ENCODE measurements at places on chromosomes 1 and 21.
A peak's percentile ranks its signal among the peaks of the same experiment; 100 is the strongest.

GRCh38 chr1:180360333-180361075 lies 130.4 kb downstream of the LHX4 start:
- DNase-seq, result no peak

DNA sequence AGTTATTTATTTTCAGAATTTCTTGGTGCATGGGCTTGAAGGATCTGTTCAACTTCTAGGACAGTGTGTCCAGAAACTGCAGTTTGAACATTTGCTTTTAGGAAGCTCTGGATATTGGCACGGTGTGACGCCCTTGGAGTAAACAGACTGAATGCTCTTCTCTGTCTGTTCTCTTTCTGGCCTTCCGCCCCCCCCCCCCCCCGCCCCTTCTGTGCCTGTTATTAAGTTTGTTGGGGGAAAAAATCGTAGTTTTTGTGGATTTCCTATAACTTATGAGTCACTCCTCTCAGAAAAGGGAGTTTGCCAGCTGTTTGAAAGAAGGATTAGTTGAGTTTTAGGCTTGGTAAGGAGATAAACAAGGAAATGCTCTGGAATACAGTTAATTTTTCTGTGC lies 1.2 kb downstream of the KCTD3 start:
- DNase-seq, result no peak

GRCh38 chr1:83931658-83932253 lies 67.2 kb downstream of the TTLL7 start:
- peak; percentile 50 for DNase-seq

DNA sequence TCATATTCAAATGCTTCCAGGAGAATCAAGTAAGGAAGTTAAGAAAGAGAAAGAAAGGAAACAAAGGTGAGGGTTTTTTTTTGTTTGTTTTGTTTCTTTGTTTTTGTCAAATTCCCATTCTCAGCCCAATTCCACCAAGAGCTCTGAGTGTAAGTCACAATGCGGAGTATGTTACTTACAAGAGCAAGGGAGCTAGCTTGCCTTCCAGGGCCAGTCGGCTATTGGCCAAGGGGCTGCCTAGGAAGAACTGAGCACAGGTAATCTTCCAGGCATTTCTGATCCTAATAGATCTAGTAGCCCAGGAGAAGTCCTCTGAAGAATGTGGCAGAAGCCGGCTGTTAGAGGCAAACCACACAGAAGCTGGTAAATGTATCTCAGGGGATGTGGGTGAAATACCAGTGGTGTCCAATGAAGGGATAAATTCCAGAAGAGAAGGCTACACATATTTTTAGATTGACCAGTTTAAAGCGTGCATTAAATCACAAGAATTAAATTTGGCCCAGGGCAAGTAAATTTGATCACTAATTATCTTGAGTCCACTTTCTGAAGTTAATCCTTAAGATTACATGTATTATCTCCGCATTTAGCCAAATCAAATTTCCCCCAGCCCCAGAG lies 239.6 kb upstream of the ADAMTS5 start:
- DNase-seq, result no peak

- no peak for DNase-seq
Measured at GRCh38 chr1:86825319-86825718, 88.6 kb downstream of the SELENOF start.

GRCh38 chr1:160143695-160144094 lies 7.7 kb upstream of the ATP1A4 start:
- no peak for DNase-seq

GRCh38 chr1:230185076-230186001 lies 118.3 kb downstream of the GALNT2 start:
- no peak for DNase-seq

GRCh38 chr1:88891318-88891950 lies at the start of gene GTF2B:
Gene GTF2B (minus strand): TSS chr1:88891567. CDS start chr1:88891499, 68 bp downstream.
- DNase-seq, result peak; percentile 95

- no peak for DNase-seq
Measured at GRCh38 chr1:30908316-30908695, 252 bp downstream of the SDC3 start.

DNA sequence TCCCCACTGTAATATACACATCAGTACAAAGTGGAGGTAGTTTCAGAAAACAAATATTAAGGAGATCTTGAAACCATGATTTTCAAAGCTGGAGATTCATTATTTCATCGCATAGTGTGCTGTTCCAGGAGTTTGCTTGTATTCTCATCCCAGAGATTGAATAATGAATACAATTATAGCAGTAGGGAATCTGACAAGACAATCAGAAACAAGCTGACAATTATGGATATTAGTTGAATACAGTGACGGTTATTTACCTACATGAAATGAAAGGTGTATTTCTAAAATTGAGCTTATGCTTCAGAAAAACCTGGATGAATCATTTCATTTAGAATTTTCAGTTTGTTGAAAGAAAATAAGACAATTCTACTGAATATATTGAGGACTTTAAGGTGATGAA lies 2119.0 kb downstream of the MRPL39 start:
- no peak for DNase-seq

DNA sequence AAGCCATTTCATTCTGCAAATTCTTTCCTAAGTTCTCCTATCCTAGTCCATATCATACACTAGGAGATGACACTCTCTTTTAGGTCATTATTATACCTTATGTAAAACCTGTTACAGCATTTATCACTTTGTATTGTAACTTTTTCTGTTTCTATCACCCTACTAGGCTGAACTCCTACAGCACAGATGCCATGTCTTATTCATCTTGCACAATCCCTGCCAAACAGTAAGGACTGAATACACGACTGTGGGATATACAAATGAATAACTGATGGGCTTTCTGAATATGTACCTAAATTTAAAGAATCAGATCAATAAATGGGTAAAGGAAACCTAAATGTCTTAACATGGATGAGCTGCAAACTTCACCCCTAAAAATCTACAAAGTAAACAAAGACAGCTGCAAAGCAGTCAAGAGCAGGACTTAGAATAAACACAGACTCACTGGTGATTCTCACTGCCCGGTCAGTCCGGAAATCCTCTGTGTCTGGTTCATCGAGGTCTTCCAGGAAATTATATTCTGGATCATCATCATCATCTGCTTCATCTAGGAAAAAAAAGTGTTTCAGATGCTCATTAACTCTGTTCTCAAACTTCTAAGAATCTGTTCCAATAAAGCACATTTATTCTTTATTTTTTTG lies 62.3 kb downstream of the GON4L start:
- no peak for DNase-seq

DNA sequence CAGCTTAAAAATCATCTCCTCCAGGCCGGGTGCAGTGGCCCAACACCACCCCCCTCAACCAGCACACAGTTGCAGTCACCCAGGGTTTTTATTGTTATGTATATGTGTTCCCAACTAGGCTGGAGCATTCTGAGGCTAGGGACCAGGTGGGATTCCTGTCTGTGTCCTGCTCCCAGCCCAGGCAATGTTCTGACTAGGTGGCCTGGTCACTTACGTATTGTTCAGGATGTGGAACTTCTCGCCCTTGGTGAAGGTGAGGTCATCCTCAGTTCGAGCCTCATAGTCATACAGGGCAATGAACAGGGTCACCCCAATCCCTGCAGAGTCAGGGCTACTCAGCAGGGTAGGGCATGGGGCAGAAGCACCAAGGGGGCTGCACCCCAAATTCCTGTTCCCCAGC lies 12.2 kb downstream of the FGR start:
- no peak for DNase-seq

- no peak for DNase-seq
Measured at GRCh38 chr1:10687251-10687651, 109.2 kb downstream of the CASZ1 start.

DNA sequence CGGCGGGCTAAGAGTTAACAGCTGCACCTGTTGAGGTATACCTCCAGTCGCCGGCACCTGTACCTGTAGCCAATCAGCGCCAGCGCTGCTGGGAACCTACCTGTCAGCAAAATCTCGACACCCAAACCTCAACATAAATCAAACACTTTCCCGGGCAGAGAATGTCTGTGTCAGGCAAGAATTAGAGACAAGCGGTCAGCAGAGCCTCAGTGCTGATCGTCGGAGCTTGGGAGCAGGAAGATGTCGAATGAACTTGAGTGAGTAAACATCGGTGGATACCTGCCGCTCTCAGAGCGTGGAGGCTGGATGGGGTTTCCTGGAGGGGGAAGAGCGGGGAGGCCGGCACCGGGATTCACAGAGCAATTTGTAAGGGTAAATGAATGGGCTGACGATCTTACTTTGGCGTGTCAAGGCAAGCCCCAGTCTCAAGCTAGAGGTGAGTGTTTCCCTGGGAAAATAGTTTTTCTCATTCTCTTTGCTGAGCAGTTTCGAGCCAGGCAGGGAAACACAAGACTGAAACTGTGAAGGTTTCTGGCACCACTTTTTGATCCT lies at the start of gene GRHL3:
Gene GRHL3, plus strand, starts transcription at position 46 of the 552 bp plus-strand sequence. Its CDS starts 195 bp downstream, at position 241.
- DNase-seq, result no peak

GRCh38 chr1:36352125-36352909 lies 28.9 kb upstream of the EVA1B start:
- no peak for DNase-seq

DNA sequence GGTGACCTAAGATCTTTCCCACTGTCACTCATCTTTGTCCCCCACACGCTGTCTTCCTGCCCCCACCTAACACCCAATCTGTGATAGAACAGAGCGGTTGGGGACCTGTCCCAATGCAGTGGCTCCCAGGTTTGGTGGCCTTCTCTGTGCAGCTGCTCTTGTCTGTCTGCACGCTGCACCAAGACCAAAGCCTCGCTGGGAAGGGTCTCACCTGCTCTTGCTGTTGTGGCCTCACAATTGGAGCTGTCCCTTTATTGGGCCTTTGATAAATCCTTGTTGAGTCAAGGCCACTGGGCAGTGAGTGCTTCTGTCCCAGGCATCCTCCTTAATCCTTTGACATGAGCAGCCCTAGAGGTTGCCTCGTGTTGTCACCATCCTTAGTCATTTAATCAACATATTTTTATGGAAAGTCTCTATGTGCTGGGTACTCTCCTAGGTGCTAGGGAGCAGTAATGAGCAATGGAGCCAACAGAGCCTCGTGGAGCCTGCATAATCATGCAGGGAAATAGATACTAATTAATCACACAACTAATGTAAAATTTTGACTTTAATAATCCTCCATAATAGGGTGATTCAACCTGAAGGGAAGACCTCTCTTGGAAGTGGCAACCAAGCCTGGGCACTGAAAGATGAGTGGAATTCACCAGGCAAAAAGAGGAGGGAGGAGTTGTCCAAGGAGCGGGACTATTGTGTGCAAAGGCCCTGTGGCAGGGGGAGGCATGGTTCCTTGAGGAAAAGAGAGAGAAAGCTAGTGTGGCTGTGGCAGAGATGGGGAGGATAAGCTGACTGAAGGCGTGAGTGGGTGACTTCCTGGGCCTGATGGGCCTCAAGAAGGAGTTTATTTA lies 57.6 kb downstream of the MAN1C1 start:
- no peak for DNase-seq

DNA sequence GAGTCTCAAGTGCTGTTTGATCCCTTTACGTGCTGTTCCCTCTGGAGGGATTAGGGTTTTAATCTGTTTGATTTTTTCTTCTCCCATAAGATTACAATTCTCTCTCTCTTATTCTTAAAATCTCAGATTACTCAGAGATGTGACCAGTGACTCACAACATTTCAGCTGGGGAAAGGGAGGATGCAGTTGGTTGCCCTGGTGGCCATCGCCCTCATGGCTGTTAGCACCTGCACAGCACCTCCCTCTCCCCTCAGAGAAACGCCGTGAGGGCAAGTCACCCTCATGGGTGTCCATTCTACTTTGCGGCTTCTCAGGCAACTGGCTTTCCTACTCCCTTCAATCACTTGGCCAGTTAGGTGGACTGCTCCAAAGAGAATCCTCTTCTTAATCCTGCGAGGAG lies 42.4 kb upstream of the KCNA3 start:
- no peak for DNase-seq

DNA sequence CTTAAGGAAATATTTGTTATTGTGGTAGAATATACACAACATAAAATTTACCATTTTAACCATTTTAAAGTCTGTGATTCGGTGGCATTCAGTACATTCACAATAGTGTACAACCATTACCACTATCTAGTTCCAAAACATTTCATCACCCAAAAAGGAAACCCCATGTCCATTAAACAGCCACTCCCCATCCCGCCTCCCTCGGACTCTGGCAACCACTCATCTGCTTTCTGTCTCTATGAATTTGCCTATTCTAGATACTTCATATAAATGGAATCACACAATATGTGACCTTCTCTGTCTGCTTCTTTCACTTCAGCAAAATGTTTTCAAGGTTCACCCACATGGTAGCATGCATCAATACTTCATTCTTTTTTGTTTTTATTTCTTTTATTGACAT lies 51.3 kb downstream of the PTP4A2 start:
- DNase-seq, result no peak

DNA sequence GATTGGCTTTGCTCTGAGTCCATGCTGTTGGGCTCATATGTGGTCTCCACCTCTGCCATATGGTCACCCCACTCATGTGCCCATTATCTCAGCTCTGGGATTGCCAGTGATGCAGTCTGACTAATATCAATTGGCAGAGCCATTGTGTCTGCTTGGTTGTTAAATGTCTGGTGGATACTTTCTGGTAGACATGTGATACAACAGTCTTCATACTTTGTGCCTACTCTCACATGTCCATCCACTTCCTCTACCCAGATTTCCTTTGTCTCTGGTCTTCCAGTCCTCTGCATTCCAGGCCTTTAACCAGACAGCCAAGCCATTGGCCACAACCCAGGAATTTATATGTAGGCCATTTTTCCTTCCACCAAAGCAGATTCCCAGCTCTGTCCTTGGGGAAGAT lies 30.8 kb upstream of the DIPK1A start:
- no peak for DNase-seq

GRCh38 chr1:81850031-81850430 lies 49.3 kb downstream of the ADGRL2 start:
- DNase-seq, result no peak

- no peak for DNase-seq
Measured at GRCh38 chr1:220250681-220251080, 21.6 kb downstream of the RAB3GAP2 start.

DNA sequence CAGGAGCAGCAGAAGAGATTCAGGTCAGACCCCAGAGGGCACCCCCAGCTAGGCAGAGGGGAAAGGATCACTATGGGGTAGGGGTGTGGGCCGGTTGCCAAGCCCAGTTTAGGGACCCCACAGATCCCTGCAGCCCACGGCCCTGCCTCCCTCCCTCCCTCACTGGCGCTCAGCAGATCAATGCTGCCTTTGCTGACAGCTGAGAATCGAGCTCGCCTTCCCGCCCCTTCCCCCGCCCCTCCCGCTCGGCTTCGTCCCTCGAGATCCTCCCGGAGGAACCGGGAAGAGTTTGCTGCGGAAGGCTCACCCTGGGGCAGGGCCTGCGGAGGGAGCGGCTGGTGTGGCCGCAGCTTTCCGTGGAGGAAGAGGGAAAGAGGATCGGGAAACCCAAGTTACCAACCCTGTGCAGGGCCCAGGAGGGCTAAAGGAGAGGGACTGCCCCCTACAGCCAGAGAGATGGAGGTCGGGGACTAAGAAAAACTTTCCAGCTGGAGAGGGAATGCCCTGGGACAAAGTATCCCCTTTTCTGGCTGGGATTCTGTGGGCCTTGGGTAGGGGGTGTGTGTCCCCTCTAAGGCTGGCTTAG lies 1.1 kb upstream of the KCNQ4 start:
- no peak for DNase-seq

- DNase-seq, result no peak
Measured at GRCh38 chr1:206855859-206856258, 9.6 kb upstream of the IL20 start.

GRCh38 chr1:178947677-178947981 lies 76.8 kb upstream of the ANGPTL1 start:
- no peak for DNase-seq
